GM12892 (cell line): ENCODE measurements at places on chromosomes 2 and 18.

GRCh38 chr2:64386676-64387075 lies 67.3 kb upstream of the LGALSL start:
- no peak for DNase-seq

- no peak for DNase-seq
Observed at GRCh38 chr2:70648961-70649360, 95.3 kb upstream of the TGFA start.

DNA sequence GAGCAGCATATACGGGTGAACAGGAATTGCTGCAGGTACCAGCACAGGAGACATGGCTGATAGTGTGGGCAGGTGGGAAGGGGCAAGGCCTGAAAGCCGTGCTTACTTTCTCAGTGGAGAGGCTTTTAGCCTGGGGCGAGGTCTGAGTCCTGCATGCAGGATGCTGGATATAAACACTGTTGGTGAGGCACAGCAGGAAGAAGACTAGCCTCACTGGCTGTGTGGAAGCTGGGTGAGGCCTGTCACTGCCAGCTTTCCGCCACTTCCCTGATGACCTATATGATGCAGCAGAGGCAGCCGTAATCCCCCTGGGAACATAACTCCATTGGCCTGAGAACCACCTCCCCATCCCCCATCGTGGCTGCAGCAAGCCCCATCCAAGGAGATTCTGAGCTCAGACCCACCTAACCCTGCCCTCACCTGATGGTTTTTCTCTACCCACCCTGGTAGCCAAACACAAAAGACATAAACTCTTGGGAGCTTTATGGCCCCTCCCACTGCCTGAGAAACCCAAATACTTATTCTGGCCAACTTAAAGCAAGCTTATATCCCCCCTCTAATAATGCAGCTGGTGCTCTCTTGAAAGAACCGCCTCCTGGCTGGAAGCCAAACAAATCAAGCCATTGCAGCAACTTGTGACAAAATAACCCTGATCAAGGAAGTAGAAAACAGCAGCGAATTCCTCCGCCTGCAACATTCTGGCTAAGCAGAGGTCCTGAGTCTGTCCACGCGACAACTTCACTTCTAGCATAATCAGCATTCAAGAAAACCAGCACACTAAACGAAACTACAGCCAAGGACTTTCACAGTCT lies 54.6 kb upstream of the DSC1 start:
- DNase-seq: no peak

- DNase-seq: no peak
Observed at GRCh38 chr18:70663141-70663540, 374.3 kb downstream of the SOCS6 start.

DNA sequence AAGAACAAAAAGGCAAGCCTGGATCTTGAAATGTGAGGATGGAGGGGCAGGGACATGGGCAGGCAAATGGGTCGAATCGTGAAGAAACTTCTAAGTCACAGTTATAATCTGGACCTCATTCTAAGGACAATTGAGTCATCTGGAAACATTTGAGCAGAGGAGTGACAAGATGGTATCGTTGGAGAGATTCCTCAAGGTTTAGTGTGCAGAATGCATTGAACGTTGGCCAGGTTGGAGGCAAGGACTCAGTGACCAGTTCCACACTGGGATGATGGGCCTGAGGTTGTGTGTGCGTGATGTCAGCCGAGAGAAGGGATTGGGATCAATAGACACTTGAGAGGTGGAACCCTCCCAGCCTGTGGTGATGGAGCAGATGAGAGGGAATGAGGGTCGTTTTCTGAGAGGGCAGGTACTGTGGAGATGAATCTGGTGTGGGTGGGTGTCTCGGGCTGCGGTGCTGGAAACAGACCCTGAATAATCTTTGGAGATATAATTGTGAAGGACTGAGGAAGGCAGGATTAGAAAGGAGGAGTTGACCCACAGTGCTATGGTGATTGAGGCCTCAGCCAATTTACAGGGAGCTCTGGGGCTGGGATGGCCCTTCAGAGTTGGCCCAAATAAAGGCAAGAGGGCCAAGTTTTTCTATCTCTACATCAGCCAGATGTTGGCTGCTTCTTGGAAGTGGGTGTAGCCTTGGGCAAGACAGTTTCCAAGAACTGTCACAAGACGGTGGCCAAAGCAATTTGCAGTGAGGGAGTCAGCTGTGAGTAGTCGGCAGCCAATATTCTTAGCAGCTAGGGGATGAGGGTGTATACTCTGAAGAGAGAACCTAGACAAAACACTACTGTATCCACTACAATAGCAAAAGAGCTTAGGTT lies 5.8 kb upstream of the ZNF532 start:
- DNase-seq: no peak

- no peak for DNase-seq
Observed at GRCh38 chr2:177344316-177344715, 48.3 kb upstream of the AGPS start.

DNA sequence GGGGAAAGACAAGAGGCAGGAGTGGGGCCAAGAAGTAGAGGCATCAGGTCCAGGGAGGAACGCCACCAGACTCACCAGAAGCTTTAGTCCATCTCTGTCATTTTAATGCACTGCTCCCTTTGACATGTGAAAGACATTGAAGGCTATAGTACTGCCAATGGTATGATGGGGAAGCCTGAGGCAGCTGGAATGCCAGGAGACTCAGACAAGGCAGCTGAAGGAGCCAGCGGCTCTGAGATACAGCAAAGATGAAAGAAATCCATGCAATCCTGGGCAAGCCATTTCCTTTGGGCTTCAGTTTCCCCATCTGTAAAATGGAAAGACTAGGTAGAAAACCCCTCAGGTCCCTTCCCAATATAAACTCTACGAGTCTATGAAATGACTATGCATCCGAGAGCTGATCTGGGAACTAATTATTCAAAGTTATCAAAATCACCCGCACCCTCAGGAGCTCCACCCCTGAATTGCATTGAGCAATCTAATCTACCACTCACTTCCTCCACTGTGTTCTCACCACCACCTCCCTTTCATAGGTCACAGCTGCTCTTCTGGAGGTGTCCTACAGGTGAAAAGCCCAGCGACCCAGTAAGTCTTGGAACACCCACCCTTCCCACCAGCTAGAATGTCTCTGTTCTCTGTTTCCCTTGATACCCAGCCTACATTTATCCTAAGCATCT lies 3.1 kb downstream of the CXCR2 start:
- DNase-seq: no peak

- DNase-seq: no peak
Observed at GRCh38 chr2:150572961-150573395, 85.5 kb upstream of the RND3 start.

- DNase-seq: no peak
Observed at GRCh38 chr2:132999421-132999820, 329.4 kb upstream of the LYPD1 start.

GRCh38 chr18:70683263-70683662 lies 394.4 kb downstream of the SOCS6 start:
- DNase-seq: no peak

- DNase-seq: no peak
Observed at GRCh38 chr2:158598862-158599517, 142.2 kb downstream of the PKP4 start.

GRCh38 chr2:153871231-153872221 lies at the start of gene GALNT13:
Gene GALNT13, plus strand, starts transcription at chr2:153871922.
- no peak for DNase-seq

DNA sequence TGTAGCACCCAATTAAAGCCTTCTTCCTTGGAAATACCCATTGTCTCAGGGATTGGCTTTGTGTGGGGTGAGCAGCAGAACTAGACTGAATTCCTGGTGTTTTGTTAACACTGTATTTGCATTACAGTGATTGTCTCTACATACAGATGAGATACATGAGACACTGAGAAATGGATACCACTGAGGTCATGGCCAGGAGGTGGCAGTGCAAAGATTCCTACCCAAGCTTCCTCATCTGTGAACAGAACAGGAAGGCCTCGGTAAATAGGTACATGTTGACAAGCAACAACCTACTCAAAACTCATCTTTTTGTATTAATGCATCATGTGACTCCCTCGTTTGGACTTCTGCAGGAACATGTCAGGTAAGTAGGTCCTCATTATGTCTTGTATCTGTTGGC lies 445.8 kb upstream of the RGPD4 start:
- DNase-seq: no peak

DNA sequence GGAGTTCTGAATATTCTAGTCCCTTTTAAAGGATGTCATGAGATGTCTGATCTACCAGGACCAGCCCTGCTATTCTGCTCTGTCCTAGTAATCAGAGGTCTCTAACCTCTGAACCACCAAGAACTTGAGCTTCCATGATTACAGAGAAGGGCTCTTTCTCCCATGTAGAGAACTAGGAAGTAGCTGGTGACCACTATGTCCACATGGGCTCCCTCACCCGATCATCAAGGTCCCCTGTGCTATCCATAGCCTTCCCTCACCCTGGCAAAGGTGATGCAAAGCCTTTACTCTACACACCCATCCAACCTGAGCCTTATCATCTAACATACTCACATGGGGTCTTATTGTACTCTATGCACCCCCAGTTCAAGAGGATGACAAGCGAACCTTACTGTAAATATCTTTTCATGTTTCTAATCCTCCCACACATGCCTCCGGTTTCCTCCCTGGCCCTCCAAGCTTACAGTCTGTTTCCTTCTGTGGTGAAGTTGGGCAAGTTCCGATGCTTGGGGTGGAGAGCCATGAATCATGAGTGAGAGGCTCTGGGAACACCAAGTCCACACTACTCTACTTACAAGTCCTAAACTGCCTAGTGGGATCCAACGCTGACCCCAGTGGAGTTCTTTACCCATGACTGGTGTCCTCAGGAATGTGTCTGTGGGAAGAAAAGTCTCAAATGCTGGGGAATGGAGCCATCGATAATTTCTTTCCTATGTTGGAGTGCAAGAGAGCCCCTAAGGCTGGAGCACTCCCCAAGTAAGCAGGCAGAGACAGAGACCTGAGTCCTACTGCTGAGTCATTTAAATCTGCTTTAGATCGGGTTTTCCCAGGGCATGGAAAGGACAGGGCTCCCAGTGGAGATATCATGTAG lies 73.3 kb upstream of the KLF7 start:
- DNase-seq: no peak

- no peak for DNase-seq
Observed at GRCh38 chr2:210475706-210476105, 853 bp downstream of the LANCL1 start.

DNA sequence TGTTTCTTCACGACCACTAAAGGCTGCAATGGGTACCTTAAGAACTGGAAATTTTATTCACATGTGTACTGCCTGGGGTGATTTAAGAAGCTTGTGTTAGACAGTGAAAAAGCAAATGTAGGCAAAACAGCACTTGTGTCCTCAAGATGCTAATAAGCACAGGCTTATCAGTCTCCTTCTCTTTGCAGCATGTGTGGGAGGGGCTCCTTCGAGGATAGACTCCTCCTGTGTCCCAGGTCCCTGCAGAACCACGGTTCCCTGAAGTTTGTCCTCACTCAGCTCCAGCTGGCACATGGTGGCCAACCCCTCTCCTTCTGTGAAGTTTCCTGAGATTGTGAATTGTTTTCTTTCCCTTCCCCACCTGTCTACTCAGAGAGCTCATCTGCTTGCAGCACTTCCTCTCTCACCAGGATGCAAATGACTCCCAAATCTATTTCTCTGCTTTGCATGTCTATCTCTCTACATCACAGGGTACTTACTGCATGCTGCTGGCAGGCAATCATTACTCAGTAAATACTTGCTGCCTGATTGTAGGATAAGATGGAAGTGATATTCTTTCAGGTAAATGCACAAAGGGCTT lies 589.6 kb upstream of the KLHL29 start:
- DNase-seq: no peak

GRCh38 chr2:74206180-74206688 lies 7.8 kb downstream of the MTHFD2 start:
- DNase-seq: no peak

DNA sequence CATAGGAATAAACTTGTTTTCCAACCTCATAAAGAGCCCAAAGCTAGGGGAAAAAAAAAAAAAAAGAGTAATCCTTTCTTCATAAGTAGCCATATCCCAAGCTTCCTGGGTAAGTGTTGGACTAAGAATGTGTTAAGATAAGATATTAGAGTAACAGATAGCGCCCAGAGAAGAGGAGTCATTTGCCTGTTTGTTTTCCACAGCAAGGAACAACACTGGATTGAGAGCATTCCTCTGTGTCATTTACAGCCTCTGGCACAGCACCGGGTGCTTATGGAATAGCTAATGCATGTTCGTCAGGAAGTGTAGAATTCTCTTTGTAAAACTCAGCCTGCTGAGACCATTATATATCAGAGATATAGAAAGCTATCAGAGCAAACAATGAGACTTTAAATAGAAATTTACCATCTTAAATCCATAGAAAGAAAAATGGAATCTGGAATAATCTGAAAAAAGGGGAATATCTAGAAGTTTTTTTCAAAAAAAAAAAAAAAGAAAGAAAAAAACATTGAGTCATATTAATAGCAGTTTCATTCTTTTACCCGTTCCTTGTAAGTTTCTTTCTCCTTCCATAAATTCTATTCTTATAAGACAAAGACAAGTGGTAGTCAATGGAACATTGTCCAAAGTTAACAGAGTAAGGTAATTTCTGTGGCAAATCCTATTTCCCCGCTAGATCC lies 37.6 kb downstream of the LRP2 start:
- no peak for DNase-seq

DNA sequence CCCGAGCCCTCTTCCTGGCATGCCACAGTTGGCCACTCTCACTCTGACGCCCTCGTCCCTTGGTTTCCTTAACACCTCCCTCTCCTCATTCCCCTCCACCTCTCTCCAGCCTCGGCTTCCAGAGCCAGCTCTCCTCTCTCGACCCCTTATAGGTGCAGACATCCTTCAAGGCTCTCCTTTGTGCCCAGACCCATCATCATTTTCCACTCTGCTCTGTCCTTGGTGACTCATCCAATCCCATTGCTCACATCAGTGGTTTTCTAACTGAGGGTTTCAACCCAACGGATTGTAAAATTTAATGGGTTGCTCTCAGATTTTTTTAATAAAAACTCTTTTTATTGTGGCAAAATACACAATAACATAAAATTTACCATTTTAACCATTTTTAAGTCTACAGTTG lies 6.2 kb downstream of the ST8SIA5 start:
- no peak for DNase-seq

GRCh38 chr2:145729993-145730770 lies 1210.3 kb upstream of the ZEB2 start:
- DNase-seq: no peak

DNA sequence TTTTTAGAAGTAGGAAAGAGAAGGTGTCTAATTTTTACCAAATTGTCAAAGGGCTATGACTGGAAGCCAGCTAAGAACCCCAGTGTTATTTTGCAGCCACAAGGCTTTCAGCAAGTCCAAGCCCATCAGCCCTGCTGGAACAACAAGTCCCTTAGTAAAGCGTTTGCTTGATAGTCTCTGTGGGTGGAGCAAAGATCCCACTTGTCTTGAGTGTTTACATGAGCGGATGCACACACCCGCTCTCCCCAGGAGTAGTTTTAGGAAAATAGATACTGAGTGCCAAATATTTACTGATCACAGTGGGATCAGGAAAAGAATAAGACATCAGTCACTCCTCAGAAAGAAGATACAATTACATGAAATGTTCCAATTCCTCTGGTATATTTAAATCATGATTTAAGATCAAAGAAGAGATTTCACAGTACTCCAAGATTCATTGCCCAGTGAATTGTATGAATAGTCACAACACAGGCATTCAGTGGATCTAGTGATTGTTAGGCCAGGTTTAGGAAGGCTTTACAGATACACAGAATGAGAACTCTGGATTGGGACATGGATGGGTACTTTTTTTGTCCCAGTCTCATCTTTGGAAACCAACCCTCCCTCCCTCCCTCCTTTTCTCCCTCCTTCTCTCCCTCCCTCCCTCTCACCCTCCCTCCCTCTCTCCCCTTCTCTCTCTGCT lies 514.9 kb downstream of the PTPRM start:
- DNase-seq: no peak

GRCh38 chr18:21584391-21584790 lies 16.1 kb downstream of the ESCO1 start:
- no peak for DNase-seq

GRCh38 chr2:79861059-79861374 lies 348.2 kb downstream of the CTNNA2 start:
- DNase-seq: no peak

- DNase-seq: no peak
Observed at GRCh38 chr2:149783284-149783683, 195.7 kb upstream of the MMADHC start.
